K562 (cell line): ENCODE measurements at places on chromosomes 4 and X. TPM values are rescaled to one million over a fixed set of nuclear protein-coding genes. Genes with fewer than 3 reads are reported as not detected.

Gene ZGRF1
- total RNA-seq = 22.0 and 22.7 TPM in 2 replicates

Gene FGB
- 1.9 and 2.5 TPM in 2 replicates for total RNA-seq

Gene CLDN34
- not detected in 2 replicates for total RNA-seq

- peak; percentile 31 for DNase-seq
These were observed 21.0 kb upstream of the EFNB1 start for GRCh38 chrX:68807818-68808217.

DNA sequence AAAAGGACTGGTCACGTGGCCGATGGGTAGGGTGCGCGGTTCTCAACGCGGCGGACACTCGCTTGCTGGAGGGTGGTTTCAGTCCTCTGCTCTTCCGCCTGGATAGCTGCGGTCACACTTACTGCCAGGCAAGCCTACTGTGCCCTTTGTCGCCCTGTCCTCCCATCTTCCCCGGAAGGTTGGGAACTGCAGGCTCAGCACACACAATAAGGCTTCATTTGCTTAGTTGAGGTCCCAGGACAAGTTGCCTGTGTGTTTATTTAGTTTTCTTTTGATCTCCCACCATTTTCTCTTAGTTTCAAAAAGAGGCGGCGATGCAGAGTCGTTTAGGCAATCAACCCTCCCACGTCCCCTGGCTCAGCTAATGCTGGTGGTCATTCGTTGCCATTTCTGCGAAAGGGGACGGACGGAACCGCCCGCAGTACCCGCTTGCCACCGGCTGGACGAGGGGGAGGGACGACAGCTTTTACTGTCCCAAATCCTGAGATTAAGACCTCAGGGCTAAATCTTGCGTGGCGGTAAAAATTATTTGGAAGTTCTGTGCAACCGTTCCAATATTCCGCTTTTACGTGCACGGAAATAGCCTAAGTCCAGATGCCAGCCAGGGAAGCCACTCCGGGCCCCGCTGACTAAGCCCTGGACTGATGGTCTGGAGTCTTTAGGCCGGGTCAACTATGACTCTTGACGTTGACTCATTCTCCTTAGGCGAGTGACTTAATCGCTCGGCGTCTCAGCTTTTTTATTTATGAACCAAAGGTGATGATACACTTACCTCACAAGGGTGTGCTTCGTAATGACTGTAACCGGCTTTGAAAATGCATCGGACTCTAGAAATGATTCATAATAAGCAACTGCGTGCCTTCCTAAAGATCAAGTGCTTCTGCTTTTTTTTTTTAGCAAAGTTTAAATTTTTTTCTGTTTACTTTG, 671 bp upstream of the EIF4E start:
- DNase-seq = peak; percentile 58

DNA sequence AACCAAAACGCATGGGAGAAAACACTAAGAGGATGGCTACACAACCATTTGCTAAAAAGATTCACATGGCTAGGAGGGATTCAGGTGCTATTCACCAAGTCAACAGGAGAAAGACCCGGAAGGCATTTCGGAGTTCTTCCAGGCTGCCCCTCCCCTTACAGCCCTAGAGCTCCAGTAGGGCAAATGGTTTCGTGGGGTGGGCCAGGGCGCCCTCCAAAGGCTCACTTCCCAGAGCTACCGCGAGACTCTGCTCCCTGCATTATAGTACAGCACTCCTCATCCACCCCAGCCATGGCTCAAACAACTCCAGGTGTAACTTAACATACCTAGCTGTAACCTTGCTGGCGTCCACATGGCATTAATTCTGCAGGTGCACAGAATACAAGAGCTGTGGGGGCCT, 179.7 kb downstream of the SLC39A8 start:
- no peak for DNase-seq

GRCh38 chr4:105599932-105600655, 47.7 kb downstream of the ARHGEF38 start:
- DNase-seq = no peak

- no peak for DNase-seq
These were observed 548.8 kb upstream of the GALNT7 start for GRCh38 chr4:172619798-172620197.

DNA sequence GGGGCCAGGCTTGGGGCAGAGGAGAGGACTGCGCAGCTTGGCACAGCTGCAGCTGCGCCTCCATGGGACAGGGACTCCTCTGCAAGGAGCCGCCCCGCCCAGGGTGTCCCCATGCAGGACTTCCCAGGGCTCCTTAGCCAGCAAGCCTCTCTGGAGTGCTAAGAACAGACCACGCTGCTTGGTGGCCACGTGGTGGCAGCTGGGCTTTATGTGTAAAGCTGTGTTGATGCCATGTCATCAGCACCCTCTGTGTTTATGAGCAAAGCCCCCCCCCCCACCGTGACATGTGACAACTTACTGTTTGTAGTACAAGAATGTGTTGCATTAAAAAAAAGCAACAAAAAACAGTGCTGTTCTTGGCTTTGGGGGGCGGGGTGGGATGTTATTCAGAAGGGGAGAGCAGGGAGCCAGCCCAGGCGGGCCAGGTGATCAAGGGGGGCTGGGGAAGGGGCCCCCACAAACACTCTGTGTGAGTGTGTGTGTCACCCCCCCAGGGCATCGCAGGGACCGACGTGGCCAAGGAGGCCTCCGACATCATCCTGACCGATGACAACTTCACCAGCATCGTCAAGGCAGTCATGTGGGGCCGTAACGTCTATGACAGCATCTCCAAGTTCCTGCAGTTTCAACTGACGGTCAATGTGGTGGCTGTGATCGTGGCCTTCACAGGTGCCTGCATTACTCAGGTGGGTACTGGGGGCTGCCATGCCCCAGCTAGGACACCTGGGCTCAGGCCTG, 40.3 kb downstream of the ATP2B3 start:
- no peak for DNase-seq
